Activated T-cell treated with anti-CD3 and anti-CD28 coated beads, Interleukin-2, amount 50 U/mL, for 4 hours (primary cell): ENCODE measurements at places on chromosomes 5 and 9.

DNA sequence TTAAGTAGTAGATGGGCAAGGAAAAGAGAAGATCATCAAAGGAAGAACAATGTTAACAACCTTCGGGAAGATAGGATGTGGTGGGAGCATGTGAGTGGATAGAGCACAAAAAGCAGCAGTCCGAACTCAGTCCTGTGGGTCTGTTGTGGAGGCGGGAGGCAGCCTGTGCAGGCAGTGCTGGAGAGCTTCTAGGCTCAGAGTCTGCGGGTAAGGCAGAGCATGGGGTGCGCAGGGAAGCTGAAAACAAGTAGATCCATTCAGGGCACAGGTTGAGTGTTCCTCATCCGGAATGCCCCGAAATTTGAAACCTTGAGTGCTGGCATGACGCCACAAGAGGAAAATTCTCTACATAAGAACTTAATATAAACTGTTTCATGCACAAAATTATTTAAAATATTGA is 84.9 kb downstream of the PPIC start:
- DNase-seq = no peak

- DNase-seq = no peak
Observed at GRCh38 chr5:27308153-27308552, 269.8 kb upstream of the CDH9 start.

- no peak for DNase-seq
Observed at GRCh38 chr9:127417131-127418036, 6.8 kb upstream of the ZNF79 start.

DNA sequence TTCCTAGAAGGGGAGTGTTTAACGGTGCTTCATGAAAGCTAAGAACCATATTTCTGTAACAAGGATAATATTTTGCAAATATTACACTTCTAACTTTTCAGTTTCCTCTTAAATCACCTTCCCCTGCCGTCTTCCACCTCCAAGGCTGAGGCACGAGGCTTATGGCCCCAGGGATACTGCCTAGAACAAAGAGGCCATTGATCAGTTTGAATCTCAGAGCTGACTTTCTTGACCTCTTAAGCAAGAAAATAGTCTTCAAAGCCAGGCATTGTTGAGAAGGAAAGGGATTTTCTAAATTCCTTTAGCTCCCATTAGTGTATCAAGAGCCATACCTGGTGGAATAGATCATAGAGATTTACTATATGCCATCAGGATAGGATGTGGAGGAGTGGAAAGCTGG is 566.2 kb downstream of the BNC2 start:
- no peak for DNase-seq

GRCh38 chr9:137788561-137789294 is 88.9 kb upstream of the CACNA1B start:
- no peak for DNase-seq

- no peak for DNase-seq
Observed at GRCh38 chr5:84017523-84018172, 297.0 kb upstream of the HAPLN1 start.

DNA sequence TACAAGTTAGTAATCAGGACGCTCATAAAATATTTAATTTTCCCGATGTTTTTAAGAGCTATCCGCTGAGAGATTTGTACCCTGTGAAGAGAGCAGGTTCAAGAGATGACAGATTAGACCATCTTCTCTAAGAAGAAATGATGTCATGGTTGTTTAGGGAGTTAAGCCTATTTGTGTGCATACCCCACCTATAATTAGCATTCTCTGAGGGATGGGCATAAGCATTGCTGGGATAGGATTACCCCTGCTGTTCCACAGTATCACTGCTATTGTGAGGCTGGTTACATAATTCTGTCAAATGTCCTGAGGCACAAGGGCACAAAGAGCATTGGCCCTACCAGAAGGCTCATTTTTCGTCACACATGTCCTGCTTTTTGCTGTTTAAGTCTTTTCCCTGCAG is 687.0 kb downstream of the CETN3 start:
- no peak for DNase-seq

DNA sequence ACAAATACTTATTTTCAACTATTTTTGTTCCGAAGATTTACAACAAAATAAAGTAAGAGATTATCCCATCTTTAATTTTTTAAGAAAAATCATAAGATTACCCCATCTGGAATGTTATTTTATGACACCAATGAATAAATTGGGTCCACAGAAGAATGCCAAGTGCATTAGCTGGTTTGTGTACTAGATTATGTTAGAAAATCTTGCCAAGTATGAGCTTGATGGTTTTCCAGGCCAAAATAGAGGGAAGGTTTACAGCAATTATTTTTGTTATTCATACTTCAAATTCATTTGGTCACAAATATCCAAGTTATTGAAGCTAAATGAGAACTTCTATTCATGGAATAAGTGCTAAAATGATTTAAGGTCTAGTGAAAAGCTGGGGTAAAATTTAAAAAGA is 109.4 kb upstream of the DMRTA1 start:
- DNase-seq = no peak

DNA sequence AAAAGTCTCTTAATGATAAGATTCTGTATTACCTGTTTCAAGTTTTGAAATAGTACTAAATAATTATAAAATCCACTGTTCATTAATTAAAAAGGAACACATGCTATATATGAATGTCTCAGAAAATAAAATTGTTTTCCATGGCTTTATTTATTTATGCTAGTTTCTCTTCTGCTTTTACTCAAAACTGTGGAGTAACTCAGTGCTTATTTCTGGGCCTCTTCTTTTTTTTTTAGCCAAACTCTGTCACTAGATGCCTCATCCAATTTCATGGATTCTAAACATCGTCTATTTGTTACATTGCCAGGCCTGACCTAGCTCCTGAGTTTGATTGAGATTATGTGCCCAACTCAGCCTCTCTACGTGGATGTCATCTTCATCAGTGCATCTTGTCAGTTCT is 1509.7 kb downstream of the MAT2B start:
- DNase-seq = no peak

- no peak for DNase-seq
Observed at GRCh38 chr5:135203593-135204036, 169.6 kb upstream of the PITX1 start.

DNA sequence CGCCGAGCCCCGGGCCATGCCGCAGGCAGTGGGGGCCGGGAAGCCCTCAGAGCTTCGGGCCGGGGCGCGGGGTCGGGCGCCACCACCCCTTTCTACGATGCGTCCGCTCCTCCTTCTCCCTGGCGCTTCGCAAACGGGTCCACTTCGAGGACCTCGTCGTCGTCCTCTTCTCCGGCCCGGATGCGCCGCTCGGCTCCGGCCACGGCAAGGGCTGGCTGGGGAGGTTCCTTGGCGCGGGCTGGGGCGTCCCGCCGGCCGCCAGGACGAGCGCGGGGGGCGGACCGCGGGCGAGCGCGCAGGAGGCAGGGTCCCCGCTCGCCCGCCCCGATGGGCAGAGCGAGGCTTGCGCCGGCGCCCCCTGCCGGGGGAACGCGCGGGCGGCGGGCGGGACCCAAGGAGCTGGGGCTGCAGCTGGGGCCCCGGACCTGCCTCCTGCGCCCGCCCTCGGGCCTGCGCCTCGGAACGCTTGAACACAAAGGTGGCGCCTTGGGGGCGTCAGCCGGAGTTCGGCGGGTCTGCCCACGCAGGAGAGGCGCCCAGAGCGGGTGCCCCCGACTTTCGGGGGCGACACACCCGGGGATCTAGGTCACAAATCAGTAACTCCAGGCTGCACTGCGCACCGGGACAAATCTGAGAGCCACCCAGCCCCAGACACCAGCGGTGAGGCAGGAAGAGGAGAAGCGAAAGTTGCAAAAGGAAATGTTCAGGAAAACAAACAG is at the start of gene ROR2:
ROR2 (minus strand) TSS at position 283 of the 719 bp plus-strand sequence.
- peak; percentile 20 for DNase-seq

GRCh38 chr5:86979811-86980411 is 287.8 kb upstream of the RASA1 start:
- DNase-seq = no peak

DNA sequence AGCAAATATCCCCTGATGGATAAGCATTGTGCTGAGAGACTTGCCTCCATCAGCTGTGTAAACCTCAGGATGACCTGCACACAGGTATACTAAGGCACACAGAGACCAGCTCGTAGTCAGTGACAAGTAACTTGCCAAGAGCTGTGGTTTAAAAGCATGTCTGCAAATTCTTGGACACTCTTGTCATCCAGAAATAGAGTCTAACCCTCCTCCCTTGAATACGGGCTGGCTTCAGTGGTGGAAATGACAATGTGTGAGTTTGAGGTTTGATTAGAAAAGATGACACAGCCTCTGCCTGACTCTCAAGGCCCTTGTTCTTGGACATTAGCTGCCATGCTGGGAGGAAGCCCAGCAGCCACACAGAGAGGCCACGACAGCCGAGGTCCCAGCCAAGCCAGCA is 114.4 kb downstream of the GADD45G start:
- DNase-seq = no peak

GRCh38 chr9:93354451-93354850 is 97.0 kb upstream of the FAM120A start:
- DNase-seq = no peak

GRCh38 chr5:65805089-65805488 is 83.1 kb downstream of the NLN start:
- DNase-seq = no peak

GRCh38 chr5:127256886-127257597 is 33.6 kb upstream of the MEGF10 start:
- DNase-seq = no peak

DNA sequence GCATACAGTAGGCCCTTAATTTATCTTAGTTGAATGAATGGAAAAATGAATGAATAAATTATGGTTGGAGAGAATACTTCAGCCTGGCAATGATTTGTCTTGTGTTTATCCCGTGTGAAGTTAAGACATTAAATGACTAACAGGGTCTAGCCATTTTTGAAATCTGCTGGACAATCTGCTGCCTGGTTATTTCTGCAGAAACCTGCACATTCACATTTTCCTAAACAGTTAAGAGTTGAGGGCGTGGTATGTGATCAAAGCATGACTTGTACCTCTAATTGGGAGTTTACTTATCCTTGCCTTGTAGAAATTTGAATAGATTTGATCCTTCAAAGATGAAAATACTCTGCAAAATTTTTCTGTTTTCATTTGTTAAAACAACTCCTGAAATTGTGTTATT is 34.6 kb upstream of the NDFIP1 start:
- DNase-seq = no peak

- no peak for DNase-seq
Observed at GRCh38 chr5:86330736-86331135, 287.0 kb upstream of the COX7C start.

DNA sequence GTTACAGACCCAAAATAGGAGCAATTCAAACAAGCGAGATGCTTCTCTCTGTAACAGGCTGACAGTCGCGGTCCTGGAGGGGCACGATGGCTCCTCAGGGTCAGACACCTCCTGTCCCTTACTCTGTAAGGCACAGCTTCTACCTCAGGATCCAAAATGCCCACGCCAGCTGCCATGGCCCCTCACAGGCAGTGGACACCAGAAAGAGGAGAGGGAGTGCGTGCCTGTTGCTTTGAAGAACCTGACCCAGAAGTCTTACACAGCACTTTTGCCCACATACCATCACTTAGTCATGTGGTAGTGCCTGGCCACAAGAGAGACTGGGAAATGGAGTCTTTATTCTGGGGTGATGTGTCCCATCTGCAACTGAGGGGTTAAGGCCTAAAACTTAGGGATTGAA is 11.6 kb upstream of the ABL1 start:
- DNase-seq = no peak

GRCh38 chr9:79970146-79970425 is 398.3 kb downstream of the TLE4 start:
- no peak for DNase-seq

DNA sequence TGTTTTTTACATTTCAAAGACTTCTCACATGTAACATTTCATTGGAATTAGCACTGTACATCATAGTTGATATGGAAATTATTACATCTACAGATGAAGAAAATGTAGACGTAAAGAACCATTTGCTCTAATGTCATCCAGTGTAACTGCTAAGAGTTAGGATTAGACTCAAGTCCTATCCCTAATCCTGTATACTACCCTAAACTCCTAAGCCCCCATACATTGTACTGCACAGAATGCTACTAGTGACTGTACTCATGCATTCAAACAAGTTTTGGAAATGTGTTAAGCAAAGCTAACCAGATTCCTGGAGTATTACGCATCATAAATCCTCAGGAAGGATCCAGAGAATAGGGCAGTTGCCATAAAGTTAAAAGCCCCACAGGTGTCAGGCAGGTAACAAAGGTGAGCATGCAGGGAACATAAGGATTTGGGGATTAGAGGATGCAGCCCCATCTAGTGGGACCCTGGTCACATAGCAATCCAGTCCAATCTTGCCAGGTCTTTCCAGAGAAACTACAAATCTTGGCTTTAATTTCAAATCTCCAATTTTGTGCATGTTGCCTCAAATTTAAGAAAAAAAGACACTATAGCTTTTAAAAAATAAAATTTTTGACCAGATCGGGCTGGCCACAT is 32.0 kb downstream of the HAVCR1 start:
- DNase-seq = no peak

- DNase-seq = no peak
Observed at GRCh38 chr5:94632024-94632423, 13.6 kb downstream of the SLF1 start.

GRCh38 chr5:39198127-39198526 is 21.2 kb downstream of the FYB1 start:
- no peak for DNase-seq

DNA sequence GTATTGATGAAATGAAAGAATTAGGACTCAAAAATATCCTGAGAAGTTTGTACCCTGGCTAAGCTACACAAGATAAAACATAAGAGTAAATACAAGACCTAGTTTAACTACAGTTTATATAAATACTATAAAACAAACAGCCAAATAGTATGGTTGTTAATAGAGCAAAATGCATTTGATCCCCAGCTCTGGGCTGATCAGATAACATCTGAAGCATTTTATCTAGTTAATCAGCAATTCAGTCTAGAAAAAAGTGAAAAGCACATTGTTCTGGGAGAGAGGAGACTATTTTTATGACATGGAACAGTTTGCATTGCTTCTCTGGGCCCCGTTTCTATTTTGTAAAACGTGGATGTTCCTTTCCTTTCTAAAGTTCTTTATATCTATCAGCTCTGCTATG is 139.6 kb upstream of the RORB start:
- DNase-seq = no peak

- DNase-seq = no peak
Observed at GRCh38 chr5:138635708-138636107, 60.5 kb upstream of the HSPA9 start.

DNA sequence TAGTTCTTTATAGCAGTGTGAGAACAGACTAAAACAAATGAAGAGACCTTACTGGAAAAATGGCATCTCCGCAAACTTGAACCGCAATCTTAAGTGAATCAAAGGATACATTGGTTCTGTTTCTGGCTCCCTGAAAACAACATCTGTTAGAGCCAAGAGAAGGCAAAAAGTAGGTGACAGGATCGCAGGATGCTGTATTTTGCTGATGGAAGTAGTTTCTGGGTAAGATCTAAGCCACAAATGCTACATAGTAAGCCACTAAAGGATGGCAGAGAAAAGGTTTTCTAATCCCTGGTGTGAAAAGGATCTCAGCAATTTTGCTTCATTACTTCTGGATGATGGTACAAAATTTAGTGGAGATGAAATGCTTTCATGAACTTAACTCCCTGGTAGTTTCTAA is 63.3 kb upstream of the HTR4 start:
- DNase-seq = no peak

DNA sequence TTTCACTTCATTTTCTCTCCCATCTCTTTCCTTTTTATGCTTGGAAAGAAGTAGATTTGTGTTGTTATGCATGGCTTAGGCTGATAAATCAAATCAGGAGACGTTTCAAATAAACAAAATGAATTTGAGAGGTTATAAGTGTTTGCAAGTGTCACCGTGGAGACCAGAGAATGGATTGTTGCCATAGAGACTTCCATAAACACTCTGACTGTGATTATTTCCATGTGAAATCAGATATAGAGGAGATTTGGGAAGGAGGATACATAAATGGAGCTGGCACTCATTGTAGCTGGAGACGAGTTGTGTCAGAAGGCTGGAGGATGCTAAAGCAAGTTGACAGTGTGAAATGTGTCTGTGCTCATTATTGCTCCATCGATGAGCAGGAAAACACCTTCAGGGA is 84.2 kb upstream of the PCSK1 start:
- DNase-seq = no peak
